CD8-positive, alpha-beta memory T cell (primary cell): ENCODE measurements at places on chromosomes 2 and 18. TPM values are rescaled to one million over a fixed set of nuclear protein-coding genes. Genes with fewer than 3 reads are reported as not detected.

DNA sequence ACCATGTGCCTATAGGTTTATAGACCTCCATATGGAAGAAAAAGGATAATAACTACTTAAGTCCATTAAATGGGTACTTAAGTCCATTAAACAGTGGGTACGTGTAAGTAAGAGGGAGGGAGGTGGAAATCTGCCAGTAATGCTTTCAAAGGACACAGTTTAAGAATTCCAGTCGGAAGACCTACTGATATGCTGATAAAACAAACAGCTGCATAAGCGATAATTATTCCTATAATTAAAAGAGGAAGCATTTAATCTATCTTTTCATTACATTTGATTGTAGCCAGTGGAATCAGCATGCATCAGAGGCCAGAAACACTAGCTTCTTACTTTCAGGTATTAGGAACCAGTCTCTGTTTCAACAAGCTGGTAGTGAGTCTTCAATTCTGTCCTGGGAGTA, 96.4 kb upstream of the DDX18 start:
- H3K36me3 ChIP-seq: no peaks in the 10 kb centered on the region
- H3K4me3 ChIP-seq: no peak overlapping the region
- no peaks in the 10 kb centered on the region for H3K27me3 ChIP-seq
- no peak for DNase-seq
- H3K4me1 ChIP-seq: no peaks in the 10 kb centered on the region

DNA sequence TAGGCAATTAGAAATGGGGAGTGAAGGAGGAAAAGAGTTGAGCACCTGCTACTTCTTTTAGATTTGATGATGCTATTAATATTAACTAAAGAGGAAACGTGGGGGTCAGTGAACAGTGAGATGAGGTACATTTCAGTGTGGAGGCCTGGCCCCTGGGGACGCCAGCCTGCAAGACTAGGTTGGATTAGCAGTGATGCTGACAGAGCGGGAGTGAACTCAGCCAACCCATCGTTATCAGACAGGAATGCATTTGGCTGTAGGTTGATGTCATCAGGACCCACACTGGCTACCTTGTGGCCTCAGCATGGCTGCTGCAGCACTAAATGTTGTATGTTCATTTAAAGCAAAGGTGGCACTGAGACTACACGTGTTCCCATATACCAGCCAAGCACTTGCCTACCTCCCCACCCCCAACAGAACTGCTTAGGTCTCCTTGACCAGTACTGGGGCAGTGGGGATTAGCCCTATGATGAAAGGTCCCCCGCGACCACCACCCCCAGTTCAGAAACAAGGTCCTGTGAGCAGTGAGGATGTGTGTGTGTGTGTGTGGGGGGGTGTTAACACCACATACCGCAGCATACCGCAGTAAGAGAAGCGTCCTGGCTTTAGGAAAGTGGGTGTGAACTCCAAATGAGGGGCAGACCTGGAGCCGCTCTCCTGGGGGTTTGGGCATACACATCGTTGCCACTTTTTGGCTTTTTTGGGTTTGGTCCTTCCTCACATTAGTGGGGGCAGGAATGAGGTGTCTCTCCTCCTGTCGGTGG, 26.0 kb downstream of the DGKD start:
- H3K36me3 ChIP-seq: no peaks in the 10 kb centered on the region
- no peak overlapping the region for H3K4me3 ChIP-seq
- H3K27ac ChIP-seq: no peak overlapping the region
- no peak for DNase-seq
- peaks cover 43% of the 10 kb centered on the region for H3K4me1 ChIP-seq
- no peaks in the 10 kb centered on the region for H3K27me3 ChIP-seq

GRCh38 chr2:238370823-238371372, 50.6 kb downstream of the TRAF3IP1 start:
- no peak overlapping the region for H3K4me3 ChIP-seq
- no peaks in the 10 kb centered on the region for H3K27me3 ChIP-seq
- H3K36me3 ChIP-seq: no peaks in the 10 kb centered on the region
- no peaks in the 10 kb centered on the region for H3K4me1 ChIP-seq

DNA sequence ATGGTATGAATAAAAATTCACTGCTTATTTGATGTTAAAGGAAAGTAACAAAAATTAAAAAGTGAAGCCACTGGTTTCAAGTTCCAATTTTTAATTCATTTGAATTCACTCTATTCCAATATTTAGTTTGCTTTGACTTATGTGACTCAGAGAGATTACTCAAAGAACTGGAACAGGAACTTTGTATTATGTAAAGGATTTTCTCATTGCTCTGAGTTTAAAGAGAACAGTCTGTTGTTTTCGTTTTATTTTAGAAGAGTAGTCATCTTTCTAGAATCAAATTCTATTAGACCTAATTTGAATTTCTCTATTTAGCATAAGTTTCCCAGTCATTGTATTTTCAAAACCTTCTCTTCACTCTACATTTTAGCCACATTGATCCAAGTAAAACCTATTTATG, 300.1 kb upstream of the SLC8A1 start:
- H3K4me3 ChIP-seq: no peak overlapping the region
- H3K36me3 ChIP-seq: no peaks in the 10 kb centered on the region
- H3K4me1 ChIP-seq: no peaks in the 10 kb centered on the region

- H3K27me3 ChIP-seq: no peaks in the 10 kb centered on the region
- no peaks in the 10 kb centered on the region for H3K36me3 ChIP-seq
- DNase-seq: no peak
- H3K4me1 ChIP-seq: no peaks in the 10 kb centered on the region
- H3K4me3 ChIP-seq: no peak overlapping the region
Observed at GRCh38 chr2:199309973-199310372, 147.8 kb downstream of the SATB2 start.

DNA sequence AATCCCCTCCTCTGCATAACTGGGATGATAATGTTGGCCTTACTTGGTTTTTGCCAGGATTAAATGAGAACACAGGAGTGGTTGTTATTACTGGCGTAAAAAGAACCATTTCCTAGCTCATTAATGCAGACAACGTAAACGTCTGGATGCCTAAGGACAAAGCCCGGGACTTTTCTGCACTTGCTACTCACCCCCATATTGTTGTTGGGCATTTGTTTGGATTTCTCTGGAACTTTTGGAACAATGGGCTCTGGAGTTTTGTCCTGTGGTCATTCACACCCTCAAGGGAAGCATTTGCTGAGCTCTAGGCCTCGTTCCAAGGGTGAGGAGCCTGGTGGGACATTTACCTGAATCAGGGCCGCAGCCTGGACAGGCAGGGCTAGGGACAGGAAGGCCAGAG, 76.0 kb downstream of the HS1BP3 start:
- DNase-seq: no peak
- no peak overlapping the region for H3K4me3 ChIP-seq
- no peaks in the 10 kb centered on the region for H3K27me3 ChIP-seq
- H3K4me1 ChIP-seq: peaks cover 19% of the 10 kb centered on the region

DNA sequence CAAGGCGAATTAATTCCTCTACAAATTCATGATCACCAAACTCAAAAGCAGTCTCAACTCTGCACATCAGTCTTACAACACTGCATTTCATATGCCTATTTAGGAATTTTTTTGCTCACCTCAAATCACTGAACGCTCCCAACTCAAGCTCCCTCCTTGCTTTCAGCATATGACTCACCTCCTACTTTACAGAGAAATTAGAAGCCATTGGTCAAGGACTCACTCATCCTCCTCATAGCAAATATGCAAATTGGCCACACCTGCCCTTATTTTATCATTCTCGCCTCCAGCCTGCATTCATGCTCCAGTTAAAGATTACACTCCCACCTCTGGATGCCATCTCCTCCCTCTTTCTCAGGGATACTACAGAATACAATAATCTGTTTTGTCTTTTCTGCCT, 148.8 kb downstream of the MBD2 start:
- H3K27me3 ChIP-seq: no peaks in the 10 kb centered on the region
- no peak overlapping the region for H3K4me3 ChIP-seq
- no peak overlapping the region for H3K27ac ChIP-seq
- H3K36me3 ChIP-seq: no peaks in the 10 kb centered on the region
- no peak for DNase-seq

DNA sequence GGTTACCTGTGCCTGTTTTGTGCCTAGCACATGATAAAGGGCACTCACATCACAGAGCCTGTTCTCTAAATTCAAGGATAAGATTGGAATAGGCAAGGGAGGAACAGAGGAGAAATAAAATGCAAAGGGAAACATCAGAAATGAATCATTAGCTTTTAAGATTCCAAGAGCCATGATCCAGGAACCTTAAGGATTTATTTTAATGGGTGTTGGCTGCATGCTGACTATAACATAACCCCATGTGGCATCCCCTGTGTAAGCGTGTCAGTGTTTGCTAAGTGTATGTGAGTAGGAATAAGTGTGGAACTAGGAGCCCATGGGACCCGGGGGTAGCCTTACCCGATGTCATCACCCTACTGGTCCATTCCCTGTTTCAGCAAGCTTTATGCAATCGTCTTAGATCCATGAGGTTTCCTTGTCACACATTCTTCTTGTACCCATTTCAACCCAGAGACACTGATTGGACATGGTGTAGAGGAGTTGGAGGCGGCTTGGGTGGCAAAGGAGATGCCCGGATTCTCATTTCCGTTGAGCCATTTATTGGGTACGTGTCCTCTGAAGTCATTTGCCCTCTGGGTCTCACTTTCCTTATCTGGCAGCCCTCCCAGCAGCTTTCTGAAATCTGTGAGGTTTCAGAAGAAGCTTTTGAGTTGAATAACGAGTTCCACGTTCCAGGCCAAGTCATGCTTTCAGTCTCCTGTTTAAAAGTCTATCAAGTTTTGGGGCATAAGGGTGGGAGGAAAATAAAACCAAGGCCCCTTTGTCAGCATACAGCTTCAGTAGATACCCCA, 117.0 kb downstream of the MGAT5 start:
- H3K27me3 ChIP-seq: no peaks in the 10 kb centered on the region
- no peaks in the 10 kb centered on the region for H3K36me3 ChIP-seq
- H3K4me1 ChIP-seq: peaks cover 21% of the 10 kb centered on the region
- H3K27ac ChIP-seq: no peak overlapping the region
- DNase-seq: no peak

GRCh38 chr2:33207151-33207740, 260.5 kb downstream of the LTBP1 start:
- no peak overlapping the region for H3K27ac ChIP-seq
- H3K4me3 ChIP-seq: no peak overlapping the region
- DNase-seq: no peak
- H3K36me3 ChIP-seq: no peaks in the 10 kb centered on the region

GRCh38 chr2:64122358-64122757, 21.9 kb downstream of the PELI1 start:
- no peak for DNase-seq
- H3K4me3 ChIP-seq: no peak overlapping the region
- no peak overlapping the region for H3K27ac ChIP-seq
- H3K36me3 ChIP-seq: no peaks in the 10 kb centered on the region
- peaks cover 6% of the 10 kb centered on the region for H3K4me1 ChIP-seq

DNA sequence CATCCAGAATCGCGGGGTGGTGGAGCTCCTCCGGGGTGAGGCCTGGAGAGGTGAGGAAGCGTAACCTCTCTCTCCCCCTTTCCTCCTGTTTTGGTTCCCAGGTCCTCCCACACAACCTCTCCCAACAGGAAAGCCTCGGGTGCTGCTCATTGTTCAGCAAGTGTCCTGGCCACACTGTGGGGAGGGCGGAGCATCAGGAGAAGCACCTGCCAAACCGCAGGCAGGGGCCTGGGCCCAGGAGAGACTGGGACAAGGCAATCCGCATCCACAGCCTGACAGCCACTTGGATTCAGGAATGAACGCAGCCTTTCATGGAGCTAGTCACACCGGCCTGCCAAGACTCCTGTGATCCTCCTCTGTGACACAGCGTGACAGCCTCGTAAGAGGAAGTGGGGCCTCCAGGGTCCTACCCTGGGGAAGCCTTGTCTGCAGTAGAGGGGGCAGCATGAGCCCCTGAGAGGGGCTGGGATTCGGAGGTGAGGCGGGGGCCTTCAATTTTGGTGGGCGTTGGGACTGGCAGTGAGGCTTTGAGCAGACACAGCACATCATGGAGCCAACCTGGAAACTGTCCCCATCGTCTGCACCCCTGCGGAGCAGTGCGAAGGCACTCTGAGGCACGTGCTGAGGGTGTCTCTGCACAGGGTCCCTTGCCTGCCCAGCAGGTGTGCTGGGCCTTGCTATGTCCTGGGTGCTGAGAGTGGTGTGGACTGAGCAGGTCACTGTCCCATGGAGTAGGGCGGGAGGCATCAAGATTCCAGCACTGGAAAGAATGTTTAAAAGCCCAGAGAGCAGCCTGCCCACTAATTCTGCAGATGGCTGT, 62.2 kb downstream of the EDAR start:
- no peaks in the 10 kb centered on the region for H3K4me1 ChIP-seq
- DNase-seq: no peak
- H3K4me3 ChIP-seq: no peak overlapping the region
- H3K36me3 ChIP-seq: peaks cover 5% of the 10 kb centered on the region

DNA sequence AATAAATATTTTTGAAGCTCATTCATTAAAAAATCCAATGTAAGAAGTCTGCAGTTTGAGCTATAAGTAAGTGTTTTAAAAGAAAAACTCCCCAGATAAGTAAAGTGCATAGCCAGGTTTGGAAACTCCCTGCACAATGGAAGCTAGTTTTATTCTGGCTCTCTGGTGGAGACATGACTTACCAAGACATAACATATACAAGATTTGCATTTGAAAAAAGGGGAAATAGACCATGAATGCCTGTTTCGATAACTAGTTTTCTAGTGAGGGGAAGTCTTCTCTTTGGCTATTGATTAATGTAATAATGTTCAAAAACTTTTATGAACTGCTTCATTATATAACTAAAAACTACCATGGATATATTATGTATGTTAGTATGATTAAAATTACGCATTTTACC, 435.2 kb downstream of the ARHGAP15 start:
- peaks cover 5% of the 10 kb centered on the region for H3K36me3 ChIP-seq
- no peaks in the 10 kb centered on the region for H3K4me1 ChIP-seq
- no peak for DNase-seq
- no peaks in the 10 kb centered on the region for H3K27me3 ChIP-seq
- no peak overlapping the region for H3K27ac ChIP-seq
- no peak overlapping the region for H3K4me3 ChIP-seq

DNA sequence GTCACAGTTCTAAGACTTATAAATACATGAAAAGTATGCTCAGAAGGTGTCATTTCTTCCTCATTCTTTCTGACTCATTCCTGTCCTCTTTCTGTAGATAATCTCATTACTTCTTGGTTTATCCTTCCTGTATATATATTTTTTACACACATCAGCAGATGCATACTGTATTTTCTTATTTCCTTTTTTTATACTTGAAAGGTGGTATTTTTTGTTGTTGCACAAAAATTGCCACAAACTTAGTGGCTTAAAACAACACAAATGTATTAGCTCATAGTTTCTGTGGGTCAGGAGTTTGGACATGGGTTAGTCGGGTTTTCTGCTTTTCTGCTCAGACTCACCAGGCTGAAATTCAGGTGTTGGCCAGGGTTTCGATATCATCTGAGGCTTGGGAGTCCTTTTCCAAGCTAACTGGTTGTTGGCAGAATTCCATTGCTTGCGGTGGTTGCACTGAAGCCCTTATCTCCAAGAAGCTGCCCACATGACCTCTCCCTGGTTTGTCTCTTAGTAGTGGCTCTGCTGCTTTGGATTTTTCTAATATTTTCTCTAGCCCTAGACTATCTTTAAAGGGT, 162.6 kb downstream of the FMNL2 start:
- H3K4me3 ChIP-seq: no peak overlapping the region
- no peak for DNase-seq
- no peak overlapping the region for H3K27ac ChIP-seq
- no peaks in the 10 kb centered on the region for H3K36me3 ChIP-seq

The SKOR2 gene
- total RNA-seq: not detected

The PJVK gene
- 1.9 TPM for total RNA-seq

The KLHL41 gene
- 0.27 TPM for total RNA-seq

The CAPG gene
- 22.3 TPM for total RNA-seq

The ADCYAP1 gene
- not detected for total RNA-seq

The CHRND gene
- total RNA-seq: not detected
